ENCODE measurements at places on chromosomes 3 and 15. TPM values are rescaled to one million over a fixed set of nuclear protein-coding genes. Genes with fewer than 3 reads are reported as not detected.

Gene CLRN1
- total RNA-seq: not detected

Gene EBLN2
- total RNA-seq: 0.43 TPM

Gene ANKRD63
- total RNA-seq: 0.46 TPM

Gene SPATA12
- total RNA-seq: 0.30 TPM

Gene EXD1
- not detected for total RNA-seq

Gene ZPLD1
- not detected for total RNA-seq

Gene GP9
- total RNA-seq: not detected

Gene UQCRC1
- total RNA-seq: 167 TPM

Gene PPARG
- 43.6 TPM for total RNA-seq

Gene CAPN3
- total RNA-seq: 0.80 TPM

Gene CADPS
- not detected for total RNA-seq

Gene FBXL22
- total RNA-seq: 0.25 TPM

Gene DAPK2
- 4.7 TPM for total RNA-seq

Gene SH3GL3
- 0.68 TPM for total RNA-seq

Gene CFAP161
- not detected for total RNA-seq

Gene SAMMSON
- total RNA-seq: not detected

Gene TERC
- not detected for total RNA-seq

Gene CYP8B1
- not detected for total RNA-seq

Gene TMCO5A
- total RNA-seq: not detected

Gene FEZF2
- not detected for total RNA-seq

Gene AMIGO3
- total RNA-seq: 1.2 TPM

Gene LSAMP
- 0.14 TPM for total RNA-seq

Gene RFC4
- 43.8 TPM for total RNA-seq

Gene GOLGA8H
- 2.6 TPM for total RNA-seq

Gene NAALADL2
- total RNA-seq: not detected

Gene KBTBD13
- total RNA-seq: not detected

Gene ACTL6A
- total RNA-seq: 50.7 TPM

Gene VWA5B2
- total RNA-seq: 0.60 TPM

Gene CGNL1
- total RNA-seq: 0.81 TPM

Gene CDHR4
- 0.17 TPM for total RNA-seq

Gene CCDC13
- 0.35 TPM for total RNA-seq

Gene TTC21A
- total RNA-seq: 1.9 TPM

Gene SLC2A2
- not detected for total RNA-seq

Gene ZNF662
- total RNA-seq: not detected

Gene MME
- total RNA-seq: not detected

All from A549 treated with Hydrocortisone at 1 μM for 4 hours (cell line).